ENCODE measurements at places on chromosomes 16 and 17.

- no peak for DNase-seq
Measured at GRCh38 chr16:77986011-77986740, 36.2 kb upstream of the CLEC3A start.

DNA sequence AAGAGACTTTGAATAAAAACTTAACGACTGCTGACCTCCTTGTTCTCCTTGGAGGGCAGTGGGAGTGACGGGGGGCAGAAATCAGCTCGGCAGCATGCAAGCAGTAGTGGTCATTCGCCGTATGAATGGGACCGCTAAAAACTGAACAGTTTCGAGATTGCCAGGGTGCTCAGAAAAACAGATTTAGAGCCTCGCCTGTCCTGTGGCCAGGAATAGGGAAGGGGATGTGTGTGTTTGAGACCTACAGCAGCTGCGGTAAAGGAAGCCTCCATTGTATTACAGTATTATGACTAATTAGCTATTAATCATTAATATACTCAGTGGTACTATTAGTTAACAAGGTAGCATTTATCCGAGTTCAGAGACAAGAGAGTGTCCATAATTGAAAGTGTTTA, 670 bp upstream of the ZNF652 start:
- no peak for DNase-seq

DNA sequence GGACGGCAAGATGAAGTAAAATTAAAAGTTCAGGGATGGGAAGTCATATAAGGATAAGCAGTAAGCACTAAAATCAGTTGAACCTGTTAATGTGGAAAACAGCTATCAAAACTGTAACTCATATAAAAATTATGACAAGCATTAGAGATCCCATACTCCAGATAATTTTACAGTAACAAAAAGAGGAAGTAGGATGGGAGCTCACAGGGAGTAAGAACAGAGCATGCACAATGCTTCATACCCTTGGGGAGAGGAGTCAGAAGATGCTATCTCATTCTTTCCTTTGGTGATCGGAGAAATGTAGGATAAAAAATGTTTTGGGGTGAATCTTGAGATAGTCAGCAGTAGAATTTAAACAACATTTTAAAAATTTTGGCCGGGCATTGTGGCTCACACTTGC, 164.7 kb upstream of the CACNG5 start:
- no peak for DNase-seq

DNA sequence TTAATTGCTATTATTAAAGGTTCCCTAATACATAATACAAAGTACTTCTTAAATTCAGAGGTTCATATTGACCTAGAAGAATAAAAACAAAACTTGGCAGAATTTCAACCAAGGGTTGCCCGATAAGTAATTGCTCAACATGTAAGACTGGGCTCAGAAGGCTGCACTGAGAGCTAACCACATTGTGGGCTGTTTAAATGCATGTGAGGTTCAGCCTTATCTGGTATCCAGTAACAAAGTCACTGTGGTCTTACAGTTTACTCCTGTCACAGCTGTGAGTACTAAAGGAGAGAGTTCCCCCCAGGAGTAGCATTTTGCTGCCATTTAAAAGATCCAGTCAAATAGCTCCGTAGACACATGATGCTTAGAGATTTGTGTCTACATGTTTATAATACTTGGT, 1.6 kb upstream of the DHRS11 start:
- DNase-seq, result no peak

DNA sequence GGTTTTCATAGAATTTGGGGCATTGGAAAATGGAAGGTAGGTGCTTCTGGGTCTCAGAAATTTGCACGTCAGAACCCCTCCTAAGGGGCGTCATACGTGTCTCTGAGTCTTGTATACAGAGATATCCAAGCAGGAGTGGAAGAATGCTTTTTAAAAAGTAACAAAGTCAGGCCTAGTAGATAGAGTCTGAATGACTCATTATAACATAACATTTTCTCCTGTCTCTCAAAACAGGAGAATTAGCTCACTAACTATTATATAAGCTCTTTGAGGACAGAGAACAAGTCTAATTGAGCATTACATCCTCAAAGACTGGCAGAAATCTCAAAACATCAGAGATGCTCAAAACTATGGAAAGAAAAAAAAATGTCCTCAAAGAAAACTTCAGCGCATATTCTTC, 86.1 kb upstream of the CCL2 start:
- DNase-seq, result no peak

- no peak for DNase-seq
Measured at GRCh38 chr17:32523017-32523680, 36.4 kb downstream of the CDK5R1 start.

GRCh38 chr16:19757026-19757425, 39.0 kb downstream of the IQCK start:
- no peak for DNase-seq

- no peak for DNase-seq
Measured at GRCh38 chr16:81608523-81609209, 164.1 kb downstream of the CMIP start.

GRCh38 chr16:85546585-85547447, 66.3 kb upstream of the GSE1 start:
- DNase-seq, result no peak

GRCh38 chr17:67636834-67637520, 80.8 kb upstream of the NOL11 start:
- no peak for DNase-seq

DNA sequence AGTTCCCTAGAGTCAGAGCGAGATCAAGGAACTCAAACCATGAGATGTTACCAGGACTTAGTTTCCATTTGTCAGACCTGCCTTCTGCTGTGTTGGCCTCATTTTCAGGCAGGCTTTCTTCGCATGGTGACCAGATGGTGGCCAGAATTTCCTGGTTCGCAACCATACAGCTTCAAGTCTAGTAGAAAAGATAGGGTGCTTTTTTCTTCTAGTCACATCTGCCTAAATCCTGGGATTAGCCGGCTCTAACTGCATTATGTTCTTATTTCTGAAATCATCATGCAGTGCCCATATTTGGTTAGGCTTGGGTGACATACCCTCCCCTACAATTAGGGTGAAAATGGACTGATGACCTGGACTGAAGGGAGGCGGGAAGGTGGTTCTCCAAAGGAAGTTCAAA, 131.5 kb downstream of the SHISA9 start:
- DNase-seq, result no peak

DNA sequence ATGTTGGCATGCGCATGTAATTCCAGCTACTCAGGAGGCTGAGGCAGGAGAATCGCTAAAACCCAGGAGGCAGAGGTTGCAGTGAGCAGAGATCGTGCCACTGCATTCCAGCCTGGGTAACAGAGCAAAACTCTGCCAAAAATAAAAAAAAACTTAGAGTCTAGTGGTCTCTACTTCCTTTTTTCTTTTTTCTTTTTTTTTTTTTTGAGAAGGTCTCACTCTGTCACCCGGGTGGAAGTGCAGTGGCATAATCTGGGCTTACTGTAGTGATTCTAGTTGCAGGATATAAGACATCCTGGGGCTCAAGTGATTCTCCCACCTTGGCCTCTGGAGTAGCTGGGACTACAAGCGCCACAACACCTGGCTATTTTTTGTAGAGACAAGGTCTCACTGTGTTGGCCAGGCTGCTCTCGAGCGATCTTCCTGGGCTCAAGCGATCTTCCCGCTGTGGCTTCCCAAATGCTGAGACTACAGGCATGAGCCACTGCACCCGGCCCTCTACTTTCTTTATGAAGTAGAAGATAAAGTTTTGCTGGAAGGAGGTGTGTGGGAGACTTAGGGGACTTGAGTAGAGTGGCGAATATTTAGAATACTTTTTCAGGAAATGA, 47.9 kb upstream of the TAOK1 start:
- no peak for DNase-seq

DNA sequence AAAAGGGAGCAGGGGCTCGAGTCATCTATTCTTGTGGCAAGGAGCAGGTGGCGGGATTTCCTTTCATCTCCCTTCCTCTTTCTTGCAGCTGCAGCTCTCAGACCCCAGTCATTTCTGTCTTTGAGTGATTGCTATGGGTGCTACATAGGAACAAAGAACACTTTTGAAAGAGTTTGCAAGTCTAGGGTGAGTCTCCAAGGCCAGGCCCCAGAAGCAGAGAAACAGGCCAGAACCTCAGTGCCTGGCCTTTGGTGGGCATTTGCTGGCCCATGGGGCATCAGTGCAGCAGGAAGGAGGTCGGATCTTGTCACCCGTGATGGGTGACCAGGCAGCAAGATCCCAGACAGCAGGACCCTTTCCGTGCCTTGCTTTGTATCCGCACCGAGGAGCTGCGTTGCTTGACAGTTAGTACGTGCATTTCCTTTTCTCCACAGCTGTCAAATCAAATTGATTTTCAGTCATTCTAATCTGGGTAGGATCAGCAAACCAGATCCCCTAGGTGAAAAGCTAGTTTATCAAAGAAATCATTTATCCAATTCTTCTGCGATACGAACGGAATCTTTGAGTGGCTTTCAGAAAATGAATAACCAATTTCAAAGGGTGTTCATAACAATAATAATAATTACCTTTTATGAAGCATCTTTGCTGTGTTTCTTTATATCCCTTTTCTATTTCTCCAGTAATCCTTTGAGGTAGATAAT, 244.6 kb upstream of the MAF start:
- DNase-seq, result no peak

DNA sequence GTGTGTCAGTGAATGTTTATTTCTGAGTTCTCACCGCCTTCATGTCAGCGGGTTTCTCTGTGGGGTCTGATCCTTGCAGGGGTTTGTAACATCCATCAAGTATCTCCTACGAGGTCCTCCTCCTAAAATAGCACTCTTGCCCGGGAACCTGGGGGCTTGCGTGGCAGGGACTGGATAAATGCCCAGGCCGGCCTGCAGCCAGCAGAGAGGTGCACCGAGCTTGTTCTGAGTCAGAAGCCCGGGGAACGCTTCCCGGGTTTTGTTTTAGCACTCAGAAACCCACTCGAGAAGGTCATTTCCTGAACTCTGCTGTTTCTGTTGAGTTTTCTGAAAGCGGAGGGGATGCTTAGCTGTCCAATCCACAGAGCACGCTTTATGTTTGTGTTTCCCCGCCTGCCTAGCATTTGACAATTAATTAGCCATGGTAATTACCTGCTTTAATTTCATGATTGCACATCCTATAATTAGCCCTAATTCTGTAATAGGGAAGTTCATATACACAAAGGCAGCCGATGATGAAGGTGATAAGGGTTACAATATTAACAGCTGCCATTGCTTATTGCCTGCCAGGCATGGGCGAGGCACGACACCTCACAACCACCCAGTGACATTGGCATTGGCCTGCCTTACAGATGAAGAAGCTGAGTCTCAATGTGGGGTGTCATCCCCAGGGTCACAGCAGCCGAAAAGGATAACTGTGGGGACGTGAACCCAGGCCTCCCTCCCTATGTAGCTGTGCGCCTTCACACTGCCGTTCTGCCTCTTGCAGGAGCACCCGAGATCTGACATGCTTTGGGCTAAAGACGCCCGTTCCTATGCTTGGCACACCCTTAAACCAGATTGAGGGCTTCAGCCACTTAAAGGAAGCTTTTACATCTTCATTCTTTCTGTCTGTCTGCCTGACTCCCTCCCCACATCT, 333.1 kb downstream of the CPPED1 start:
- peak; percentile 39 for DNase-seq

DNA sequence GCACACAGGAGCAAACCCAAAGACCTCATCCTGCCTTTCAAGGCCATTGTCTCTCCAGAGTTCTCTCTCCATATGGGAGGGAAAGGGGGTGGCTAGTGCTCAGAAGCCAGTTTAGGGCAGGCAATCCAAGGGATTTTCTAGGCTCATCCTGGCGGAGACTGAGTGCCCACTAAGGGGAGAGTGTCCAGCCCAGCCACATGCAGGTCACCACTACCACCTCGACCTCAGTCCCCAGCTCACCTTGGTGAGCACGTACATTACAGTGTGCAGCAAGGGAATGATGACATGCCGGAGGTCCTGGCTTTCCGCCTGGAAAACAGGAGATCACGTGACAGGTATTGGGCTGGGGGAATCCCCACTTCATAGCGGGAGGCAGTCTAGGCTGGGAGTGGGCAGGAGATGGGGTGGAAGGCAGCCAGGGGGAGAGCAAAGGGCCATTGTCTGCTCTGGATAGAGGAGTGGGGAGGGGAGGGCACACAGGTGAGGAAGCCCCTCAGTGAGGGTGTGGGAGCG, 29.9 kb downstream of the PIK3R6 start:
- no peak for DNase-seq

DNA sequence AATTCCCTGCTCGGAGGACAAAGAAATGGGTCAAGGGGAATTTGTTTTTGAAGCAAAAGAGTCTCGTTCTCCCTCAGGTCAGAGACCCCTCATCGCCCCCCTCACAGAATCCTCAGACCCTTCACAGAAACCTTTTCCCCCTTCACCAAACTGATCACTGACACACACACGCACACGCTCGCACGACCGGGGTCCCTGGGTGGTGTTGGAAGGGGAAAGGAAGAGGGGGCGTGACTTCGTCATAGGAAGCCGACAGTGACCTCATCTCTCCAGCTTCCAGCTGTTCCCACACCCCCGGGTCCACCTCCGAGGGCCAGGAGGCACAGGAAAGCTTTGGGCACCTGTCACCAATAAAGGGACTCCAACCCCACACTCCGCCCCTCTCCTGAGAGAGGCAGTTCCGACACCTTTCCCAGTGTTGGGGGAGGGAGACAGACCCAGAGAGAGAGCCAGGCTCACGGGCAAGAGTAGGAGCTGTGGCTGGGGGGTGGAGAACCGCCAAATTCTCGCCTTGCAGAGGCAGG, 1.2 kb downstream of the ASGR1 start:
- peak; percentile 70 for DNase-seq

GRCh38 chr17:2176499-2177169, 121.7 kb downstream of the HIC1 start:
- DNase-seq, result peak; percentile 71

- peak; percentile 31 for DNase-seq
Measured at GRCh38 chr16:1777375-1778199, 4.7 kb upstream of the MRPS34 start.

GRCh38 chr17:4840893-4841242, 7.7 kb downstream of the MINK1 start:
- DNase-seq, result no peak

DNA sequence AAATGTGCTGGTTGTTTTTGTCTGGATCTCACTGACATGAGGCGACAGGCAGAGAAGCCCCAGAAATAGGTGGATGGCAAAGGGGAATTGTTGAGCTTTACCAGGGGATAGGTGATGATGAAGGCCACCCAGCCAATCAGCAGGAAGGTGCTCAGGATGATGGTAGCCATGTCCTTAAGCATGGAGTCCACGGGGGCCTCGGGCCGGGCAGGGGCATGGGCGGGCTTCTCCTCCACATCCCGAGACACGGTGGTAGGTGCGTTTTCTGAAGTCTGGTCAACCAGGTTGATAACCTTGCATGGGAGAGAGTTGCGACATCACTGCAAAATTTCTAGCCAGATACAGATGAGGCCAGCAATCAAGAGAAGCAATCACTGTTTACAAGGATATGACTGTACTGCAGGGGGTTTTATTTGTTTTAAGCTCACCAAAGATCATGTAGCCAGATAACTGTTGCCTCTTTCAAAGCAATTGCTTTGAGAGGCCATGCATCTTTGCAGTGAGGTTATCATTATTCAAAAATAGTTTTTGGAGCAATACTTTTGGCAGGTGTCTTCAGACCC, 37.3 kb upstream of the ICAM2 start:
- no peak for DNase-seq
